D721Med (cell line): ENCODE measurements at places on chromosomes 6 and 20.

DNA sequence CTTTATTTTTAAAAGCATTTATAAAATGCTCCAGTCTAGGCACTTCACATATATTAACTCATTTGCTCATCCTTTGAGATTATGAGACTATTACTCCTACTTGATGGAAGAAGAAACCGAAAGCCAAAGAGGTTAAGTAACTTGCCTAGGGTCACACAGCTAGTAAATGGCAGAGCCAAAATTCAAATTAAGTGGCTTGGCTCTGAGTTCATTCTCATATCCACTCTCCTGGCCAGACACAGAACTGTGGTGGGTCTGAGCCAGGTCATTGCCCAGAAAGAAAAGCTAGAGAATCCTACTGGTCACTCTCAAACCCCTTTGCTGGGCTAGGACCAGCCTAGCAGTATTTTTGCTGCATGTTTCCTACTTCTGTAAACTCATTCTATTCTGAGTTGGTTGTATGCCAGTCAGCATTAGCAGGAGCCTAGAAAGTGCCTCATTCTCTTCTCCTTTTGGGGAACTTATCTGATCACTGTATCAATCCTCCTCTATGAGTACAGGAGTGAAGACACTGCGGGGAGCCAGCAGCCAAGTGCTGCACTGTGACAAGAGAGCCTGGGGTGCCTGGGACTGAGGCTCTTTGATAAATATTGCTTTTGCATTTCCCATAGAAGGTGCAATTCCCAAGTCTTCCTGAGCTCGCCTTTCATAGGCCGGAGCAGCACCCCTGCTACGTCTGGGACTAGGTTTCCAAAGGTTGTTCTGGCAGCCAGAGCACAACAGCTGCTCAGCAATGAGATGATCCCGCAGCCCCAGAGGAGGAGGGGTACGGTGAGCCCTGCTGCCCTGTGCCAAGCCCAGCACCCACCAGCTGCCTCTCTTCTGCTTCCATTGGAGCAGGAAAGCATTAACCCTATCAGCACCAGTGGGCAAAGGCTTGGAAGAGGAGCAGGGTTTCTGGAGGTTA, 728.3 kb downstream of the MAFB start:
- no peak for DNase-seq

- DNase-seq, result no peak
Observed at GRCh38 chr20:16351415-16351814, 221.8 kb downstream of the KIF16B start.

GRCh38 chr20:8394308-8394945, 262.4 kb downstream of the PLCB1 start:
- no peak for DNase-seq

- DNase-seq, result no peak
Observed at GRCh38 chr6:158027590-158028285, 46.1 kb downstream of the SYNJ2 start.

- DNase-seq, result no peak
Observed at GRCh38 chr6:6351511-6352025, 31.1 kb upstream of the F13A1 start.

GRCh38 chr6:87741001-87741650, 39.1 kb upstream of the AKIRIN2 start:
- no peak for DNase-seq

DNA sequence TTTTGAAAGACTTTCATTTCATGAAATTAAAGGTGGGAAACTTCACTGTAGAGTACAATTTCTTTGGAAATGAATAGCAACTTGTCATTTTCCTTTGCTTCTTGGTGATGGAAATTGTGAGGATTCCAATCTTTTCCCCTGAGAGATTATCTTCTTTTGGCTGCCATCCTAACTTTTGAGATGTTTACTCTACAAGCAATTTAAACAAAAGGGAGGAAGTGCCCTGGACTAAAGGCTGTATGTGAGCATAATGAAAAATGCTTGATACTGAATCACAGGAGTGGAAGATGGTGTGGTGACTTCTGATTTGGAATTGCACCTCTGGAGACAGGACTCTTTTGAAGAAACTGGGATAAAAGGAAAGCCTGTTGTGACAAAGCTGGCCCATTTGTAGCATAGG, 43.1 kb upstream of the JAG1 start:
- DNase-seq, result no peak

DNA sequence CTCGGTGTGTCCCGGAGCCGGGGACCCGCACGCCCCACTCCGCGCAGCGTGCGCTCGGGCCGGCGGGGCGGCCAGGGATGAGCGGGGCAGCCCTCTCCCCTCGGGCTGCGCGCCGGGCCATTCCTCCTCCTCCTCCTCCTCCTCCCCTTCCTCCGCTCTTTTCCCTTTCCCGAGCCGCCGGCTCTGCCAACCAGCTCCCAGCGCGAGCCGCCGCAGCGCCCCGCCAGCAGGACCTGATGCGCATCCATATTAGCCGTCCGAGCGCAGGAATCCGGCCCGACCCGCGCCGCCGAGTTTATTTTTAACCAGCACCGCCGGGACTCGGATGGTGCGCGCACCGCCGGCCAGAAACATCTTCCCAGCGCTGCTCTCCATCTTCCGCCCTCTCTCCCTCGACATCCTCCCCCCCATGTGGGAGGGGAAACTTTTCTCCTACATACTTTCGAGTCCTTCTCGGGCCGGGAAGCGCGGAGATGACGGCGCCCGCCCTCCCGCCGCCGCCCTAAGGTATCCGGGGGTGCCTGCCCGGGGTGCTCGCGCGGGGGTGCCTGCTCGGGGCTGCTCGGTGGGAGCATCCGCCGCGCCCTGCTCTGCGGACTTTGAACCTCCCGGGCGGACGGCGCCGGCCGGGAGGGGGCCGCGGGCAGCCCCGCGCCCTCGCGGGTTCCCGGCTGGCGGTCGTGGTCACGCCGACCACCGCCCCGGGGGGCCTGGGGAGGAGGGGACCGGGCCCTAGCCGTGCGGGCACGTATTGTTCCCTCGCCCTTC, 619 bp downstream of the RREB1 start:
- no peak for DNase-seq

DNA sequence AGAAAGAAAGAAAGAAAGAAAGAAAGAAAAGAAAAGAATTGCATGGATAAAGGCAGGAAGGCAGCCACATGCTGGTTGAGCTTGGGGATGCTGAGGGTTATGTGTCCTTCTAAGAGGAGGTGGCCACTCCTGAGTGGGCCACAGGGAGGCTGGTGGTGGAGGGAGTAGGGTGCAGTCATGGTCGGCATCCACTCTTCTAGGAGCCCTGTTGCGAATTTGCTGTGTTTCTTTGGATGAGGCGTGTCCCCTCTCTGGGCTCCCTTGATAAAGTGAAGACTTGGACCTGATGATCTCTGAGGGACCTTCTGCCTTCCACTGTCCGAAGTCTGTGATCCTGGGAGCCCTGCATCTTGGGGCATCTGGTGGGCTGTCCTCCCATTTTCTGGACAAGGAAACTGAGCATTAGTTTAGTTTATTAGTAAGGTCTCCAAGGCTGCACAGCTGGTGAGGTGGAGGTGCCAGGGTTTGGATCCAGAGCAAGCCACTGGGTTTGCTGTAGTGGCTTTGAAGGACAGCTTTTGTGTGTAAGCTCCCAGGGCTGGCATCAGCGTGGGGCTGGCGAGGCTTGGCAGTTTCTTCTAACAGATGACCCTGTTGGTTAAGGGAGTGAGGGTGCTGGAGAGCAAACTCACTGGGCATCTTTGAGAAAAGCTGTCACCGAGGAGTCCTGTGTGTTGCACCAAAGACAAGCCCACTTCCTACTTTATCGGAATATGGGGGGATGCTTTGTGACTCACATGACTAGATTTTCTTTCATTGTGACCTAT, 4.3 kb downstream of the DLGAP4 start:
- no peak for DNase-seq

DNA sequence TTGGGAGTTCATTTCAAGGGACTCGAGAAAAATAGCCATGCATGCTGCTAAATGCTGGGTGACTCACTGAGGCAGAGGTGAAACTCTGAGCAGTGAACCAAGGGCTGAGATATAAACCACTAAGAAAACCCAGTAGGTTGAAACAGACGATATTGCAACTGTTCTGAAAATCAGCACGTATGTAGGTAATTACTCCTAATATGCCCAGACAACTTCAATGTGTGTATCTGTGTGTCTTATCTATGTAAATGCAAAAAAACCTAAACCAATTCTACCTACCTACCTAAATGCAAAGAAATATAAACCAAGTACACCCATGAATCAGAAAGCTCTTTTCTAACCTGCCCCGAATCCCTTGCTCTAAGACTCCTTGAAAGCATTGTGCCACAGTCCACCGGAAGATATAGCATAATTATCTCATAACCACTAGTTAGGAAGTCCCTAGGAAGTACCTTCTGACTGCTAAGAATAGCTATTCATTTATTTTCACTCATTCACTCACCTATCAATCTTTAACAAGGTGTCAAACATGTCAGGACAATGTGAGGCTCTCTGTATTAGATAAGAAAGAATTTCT, 458.7 kb upstream of the RUNX2 start:
- no peak for DNase-seq
